ENCODE measurements at places on chromosomes 5 and 9.

GRCh38 chr5:94188725-94189124 is 429.7 kb downstream of the KIAA0825 start:
- no peak for DNase-seq

GRCh38 chr5:53022930-53023511 is 33.9 kb downstream of the ITGA2 start:
- DNase-seq: no peak

- DNase-seq: no peak
Measured at GRCh38 chr5:91018200-91018599, 364.9 kb downstream of the ARRDC3 start.

- peak; percentile 10 for DNase-seq
Measured at GRCh38 chr9:126408004-126408403, 81.4 kb downstream of the MVB12B start.

DNA sequence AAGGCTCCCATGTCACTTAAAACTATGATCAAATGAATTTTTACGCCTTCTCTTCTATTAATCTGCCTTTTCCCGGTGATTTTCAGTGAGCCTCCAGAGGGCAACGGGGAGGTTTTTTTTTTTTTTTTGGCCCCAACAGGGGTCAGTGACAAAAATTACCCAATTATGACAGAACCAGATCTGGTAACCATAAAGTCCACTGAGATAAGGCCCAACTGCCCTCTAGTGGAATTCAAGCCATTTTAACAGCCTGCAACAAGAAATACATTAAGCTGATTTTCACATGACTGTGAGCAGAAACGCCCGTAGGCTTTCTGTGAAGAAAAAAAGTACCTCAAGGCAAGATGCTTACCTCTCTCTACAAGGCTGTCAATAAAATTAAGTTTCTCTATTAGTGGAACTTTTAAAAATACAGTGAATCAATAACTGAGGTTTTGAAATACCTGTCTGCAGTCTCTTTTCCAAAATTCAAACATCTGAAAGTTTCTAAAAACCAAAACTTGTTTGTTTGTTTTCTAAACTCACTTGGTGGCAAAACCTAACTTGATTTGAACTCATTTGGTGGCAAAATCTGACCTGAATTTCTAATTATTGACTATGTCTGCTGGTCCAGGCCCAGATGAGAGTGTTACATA is 49.7 kb upstream of the FST start:
- no peak for DNase-seq

DNA sequence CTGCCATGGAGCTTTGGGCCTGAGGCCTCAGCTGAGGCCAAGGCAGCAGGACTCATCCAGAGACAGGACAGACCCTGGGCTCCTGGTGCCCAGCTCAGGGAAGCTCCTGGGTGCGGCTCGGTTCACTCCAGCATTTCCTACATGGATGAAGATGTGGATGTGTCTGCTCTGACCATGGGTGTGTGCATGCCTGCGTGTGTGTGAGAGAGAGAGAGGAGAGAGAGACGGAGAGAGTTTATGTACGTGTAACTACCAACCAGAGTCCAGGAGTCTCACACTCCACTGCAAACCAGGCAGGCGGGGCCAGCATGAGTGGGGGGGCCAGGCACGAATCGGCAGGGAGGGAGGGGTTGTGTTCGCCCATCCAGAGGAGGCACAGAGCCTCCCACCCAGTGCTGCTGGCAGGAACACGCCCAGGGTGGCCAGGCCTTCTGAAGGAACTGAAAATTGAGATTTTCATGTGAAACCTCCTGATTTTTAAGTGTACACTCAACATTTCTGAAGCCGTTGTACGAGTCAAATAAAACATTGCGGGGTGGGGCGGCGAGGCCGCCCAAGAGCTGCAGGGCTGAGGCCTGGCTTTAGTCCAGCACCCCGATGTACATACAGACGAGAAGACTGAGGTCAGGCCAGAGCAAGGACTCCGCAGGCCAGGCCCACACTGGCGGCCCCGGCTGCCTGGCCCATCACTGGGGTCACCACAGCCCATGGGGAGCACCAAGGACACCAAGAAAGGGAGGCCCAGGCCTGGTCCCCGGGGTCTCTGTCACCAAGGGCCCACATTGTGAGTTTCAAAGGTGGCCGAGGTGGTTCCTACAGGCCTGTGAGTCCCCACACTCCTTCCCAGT is 88.7 kb downstream of the ADAMTS2 start:
- DNase-seq: no peak

GRCh38 chr9:134220311-134220710 is 55.9 kb upstream of the RNU6ATAC start:
- no peak for DNase-seq

DNA sequence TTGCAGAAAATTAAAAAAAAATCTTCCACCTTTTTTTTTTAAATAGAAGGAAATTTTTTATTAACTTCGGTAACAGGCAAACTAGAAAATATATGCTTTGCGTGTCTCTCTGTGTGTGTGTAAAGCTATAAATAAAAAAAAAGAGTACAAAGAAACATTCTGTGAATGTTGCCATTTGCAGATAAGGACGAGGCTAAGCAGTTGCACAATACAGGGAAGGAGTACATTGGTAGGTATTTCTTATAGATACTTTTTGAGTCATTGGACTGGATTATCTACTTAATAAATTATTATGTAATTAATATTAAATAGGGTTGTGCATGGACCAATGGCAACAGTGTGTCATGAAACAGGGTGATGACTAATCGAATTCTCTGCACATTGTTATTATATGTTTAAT is 102.4 kb downstream of the CAMK4 start:
- DNase-seq: no peak

GRCh38 chr9:125176636-125177035 is 13.0 kb downstream of the PPP6C start:
- no peak for DNase-seq

DNA sequence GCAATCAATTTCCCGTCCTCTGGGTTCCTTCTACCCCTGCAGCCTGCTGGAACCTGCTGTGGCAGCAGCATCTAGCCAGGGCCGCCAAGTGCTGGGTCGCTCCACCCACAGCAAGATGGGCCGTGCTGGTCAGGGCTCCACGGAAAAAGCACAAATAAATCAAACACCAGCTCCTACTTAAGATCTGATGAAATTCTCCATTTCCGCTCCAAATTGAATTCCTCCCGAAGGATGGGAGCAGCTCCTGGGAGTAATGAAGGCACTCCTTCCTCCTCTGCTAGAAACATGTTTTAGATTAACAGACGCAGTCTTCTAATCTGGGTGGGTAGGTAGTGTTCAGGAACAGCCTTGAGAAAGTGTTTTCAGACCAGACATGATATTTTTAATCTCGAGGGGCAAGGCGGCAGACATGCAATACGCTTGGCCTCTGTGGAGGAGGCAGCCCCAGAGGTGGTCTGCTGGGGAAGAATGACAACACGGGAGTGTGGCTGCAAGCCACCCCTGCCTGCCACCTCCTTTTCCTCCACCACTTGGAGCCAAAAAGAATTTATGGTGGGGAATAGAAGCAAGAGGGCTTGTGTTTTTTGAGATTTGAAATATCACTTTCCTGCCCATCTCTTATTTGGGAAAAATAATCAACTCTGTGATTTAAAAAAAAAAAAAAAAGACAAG is 194.1 kb downstream of the AOPEP start:
- no peak for DNase-seq

DNA sequence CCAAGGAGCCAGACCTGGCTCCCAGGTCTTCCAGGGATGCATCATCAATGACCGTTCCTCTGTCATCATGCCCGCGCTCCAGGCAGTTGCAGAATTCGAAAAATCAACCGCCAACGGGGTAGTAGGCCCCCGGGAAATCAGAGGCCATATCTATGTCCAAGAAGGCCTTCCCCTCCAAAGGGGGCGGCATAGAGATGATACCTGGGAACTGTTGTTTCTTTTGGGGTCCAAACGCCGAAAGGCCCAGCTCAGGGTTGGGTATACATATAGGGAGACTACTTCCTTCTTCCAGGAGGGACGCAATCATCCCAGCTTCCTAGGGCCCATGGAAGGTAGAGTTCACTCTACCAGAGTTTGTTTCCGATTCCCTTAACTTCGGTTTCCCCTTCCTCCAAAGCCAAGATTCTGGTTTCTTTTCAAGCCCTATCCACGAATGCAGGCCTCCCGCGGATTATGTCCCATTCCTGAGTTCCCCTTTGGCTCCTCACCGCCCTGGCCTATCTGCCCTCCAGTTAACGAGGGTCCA is 754 bp downstream of the DCAF12 start:
- no peak for DNase-seq

- no peak for DNase-seq
Measured at GRCh38 chr9:5575000-5575399, 53.9 kb upstream of the RIC1 start.

GRCh38 chr5:110341836-110342235 is 384.6 kb downstream of the TMEM232 start:
- no peak for DNase-seq

DNA sequence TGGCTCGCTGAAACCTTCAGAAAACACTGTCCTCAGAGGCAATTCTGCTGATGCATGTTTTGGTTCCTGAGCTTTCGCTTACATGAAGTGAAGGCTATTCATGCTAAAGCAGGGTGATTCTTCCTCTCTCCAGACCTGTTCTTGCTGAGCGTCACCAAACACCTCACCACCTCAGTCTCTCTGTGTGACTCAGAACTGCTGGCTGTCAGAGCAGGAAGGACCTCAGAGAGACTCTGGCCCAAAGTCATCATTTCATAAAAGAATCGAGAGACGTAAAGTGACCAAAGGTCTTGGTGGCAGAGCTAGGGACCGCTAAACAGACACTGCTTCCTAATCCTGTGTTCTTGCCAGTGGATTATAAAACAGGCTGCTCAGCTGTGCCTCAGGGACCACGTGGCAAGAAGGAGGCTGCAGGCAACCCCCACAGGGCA is 73.8 kb downstream of the LHFPL2 start:
- DNase-seq: no peak
